ENCODE measurements at places on chromosomes 1 and 21. TPM values are rescaled to one million over a fixed set of nuclear protein-coding genes. Genes with fewer than 3 reads are reported as not detected.

The FAM163A gene
- not detected for total RNA-seq

- no peak for DNase-seq
Observed at GRCh38 chr1:32272557-32273390, 19.1 kb upstream of the HDAC1 start.

DNA sequence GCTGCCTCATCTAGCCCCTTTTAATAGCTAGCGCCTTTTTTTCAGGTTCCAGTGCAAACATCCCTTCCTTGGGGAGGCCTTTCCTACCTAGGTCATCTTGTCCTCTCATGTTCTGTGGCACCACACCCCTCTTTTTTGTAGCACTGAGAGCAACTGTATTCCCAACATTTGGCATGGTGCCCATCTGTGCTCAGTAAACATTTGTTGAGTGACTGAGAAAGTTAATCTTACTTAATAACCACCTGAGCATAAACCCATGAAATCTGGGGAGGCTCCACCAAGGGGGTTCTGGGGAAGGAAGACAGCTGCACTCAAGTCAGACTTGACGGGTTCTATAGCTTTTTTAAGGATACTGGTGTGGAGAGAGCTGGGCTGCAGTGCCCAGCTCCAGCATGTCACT lies 90.0 kb downstream of the NOS1AP start:
- DNase-seq = no peak

The ANKRD34A gene
- 2.0 TPM for total RNA-seq

The TMEM54 gene
- not detected for total RNA-seq

GRCh38 chr1:52032785-52033131 lies 852 bp downstream of the KTI12 start:
- peak; percentile 13 for DNase-seq

DNA sequence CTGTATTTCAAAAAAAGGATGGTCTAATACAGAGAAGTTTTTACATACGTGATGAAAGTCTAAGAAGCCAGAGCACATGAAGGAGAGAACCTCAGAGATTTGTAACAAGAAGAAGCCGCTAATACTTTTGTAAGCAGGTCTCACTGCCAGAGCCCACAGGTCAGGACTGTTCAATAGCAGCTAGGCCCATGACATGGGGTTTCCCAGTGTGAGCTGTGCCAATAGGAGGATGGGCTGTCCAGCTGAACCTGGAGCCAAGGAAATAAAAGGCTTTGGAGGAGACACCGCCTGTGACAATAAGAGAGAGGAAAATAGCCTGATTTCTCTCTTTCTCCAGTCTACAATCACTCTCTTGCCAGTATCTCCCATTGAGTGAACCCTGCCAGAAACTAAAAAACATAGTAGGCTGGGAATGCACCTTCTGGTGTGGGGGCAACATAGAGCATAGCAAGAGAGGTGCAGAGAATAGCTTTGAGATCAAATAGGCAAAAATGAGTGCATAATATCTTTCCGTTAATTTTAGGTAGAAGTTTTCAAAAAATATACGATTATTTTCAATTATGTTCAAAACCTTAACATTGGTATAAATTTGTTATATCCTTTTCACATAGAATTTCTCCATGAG lies 360.3 kb downstream of the NEGR1 start:
- DNase-seq = no peak

DNA sequence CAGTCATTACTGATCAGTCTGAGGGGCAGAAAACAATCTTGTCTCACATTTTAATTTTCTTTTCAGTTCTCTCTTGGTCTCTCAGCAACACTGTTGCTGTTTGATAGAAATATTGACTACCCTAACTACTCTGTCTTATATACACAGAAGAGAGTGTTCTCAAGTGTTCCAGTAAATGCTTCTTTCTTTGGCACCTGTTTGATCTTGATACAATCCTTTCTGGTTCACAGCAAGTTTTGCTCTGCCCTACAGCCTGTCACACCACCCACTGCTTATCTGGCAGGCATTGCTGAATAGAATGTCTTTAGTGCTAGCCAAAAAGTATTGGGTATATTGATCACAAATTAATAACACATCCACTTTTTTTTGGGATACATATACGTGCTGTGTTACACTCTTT lies 75.7 kb upstream of the WLS start:
- DNase-seq = no peak

Measured in activated CD4-positive, alpha-beta T cell treated with anti-CD3 and anti-CD28 coated beads, Interleukin-2, amount 10 ng/mL, durations not matched to agents 7 days and 5 days (primary cell).